ENCODE measurements at places on chromosomes 2 and 18.

DNA sequence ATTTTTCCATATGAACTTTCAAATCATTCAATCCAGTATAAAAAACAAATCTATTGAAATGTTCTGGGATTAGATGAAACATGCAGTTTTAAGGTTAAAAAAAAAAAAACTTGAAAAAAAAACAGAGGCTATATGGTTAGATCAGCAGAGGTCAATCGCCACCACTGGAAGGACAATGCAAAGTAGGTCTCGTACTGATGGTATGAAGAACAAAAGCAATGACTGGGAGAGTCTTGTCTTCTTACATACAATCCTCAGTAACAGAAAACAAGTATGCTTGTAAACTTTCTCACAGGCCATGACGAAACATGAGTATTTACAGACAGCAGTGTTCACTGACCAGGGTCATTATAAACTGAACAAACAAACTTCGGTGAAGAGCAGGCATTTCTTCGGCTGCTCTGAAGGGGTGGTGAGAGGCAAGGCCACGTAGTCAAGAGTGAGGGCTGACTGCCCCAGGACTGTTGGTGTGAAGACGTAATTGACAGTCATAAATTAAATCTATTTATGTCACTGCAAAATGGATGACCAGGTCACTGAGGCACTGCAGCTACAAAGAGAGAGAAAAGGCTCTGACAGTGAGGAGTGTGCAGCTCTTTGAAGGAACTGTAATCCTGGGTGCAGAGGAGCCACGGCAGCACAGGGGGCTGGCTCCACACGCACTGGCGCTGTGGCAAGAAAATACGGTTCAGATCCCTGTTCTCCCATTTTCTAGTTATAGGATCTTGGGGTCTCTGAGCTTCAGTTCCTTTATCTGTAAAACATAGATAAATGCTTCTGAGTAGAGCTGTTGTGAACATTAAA is 60.0 kb downstream of the NXPH2 start:
- DNase-seq, result no peak

DNA sequence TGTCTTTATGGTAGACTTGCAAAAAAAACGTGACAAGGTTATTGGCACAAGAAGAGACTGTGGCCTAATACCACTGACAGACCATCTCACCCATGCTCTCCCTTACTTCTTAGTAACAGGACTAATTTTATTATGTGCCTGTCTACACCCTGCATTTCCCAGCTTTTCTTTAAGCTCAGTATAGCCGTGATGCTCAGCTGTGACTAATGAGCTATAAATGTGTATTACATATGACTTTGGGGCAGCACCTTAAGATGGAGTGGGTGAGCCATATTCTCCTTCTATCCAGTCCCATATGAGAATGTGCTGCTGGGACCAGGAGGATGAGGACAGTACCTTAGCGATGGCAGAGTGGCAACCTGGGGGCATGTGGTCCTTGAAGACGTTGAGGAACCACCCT is 293.5 kb downstream of the RNF144A start:
- no peak for DNase-seq

DNA sequence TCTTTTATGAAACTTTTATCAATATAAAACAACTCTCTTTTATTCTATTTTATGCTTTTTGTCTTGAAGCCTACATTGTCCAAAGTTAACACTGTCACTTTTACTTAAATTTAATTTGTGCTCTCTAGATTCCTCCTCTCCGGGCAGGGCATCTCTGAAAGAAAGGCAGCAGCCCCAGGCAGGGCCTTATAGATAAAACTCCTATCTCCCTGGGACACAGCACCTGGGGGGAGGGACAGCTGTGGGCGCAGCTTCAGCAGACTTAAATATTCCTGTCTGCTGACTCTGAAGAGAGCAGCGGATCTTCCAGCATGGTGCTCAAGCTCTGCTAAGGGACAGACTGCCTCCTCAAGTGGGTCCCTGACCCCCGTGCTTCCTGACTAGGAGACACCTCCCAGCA is 447.7 kb upstream of the FANCL start:
- no peak for DNase-seq

DNA sequence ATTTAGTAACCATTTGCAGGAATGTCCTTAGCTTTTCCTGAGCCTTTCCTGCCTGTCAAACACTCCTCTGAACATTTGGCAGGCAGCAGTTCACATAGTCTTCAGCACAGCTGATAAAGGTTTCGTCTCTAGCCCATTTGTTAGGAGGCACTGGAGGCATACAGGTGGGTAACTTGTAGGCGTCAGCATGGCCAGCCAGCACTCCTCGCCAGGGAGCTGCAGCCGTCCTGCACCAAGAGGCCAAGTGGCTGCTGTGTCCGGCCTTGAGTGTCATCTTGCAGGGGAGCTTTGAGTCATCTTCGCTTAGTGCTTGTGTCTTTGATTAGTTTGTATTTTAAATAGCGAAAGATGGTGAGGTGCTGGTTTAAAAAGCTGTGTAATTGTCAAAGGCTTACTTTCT is 120.3 kb upstream of the NFATC1 start:
- no peak for DNase-seq

- DNase-seq, result no peak
Measured at GRCh38 chr2:232894251-232894650, 24.2 kb downstream of the SNORC start.
